Glutamatergic neuron (in vitro differentiated cells): ENCODE measurements at places on chromosomes 4 and X.

GRCh38 chr4:174275101-174275500 is 8.4 kb downstream of the FBXO8 start:
- H3K4me3 ChIP-seq, result no peak overlapping the region
- peaks cover 25% of the 10 kb centered on the region for H3K4me1 ChIP-seq
- peaks cover 9% of the 10 kb centered on the region for H3K36me3 ChIP-seq
- H3K27me3 ChIP-seq, result no peaks in the 10 kb centered on the region

DNA sequence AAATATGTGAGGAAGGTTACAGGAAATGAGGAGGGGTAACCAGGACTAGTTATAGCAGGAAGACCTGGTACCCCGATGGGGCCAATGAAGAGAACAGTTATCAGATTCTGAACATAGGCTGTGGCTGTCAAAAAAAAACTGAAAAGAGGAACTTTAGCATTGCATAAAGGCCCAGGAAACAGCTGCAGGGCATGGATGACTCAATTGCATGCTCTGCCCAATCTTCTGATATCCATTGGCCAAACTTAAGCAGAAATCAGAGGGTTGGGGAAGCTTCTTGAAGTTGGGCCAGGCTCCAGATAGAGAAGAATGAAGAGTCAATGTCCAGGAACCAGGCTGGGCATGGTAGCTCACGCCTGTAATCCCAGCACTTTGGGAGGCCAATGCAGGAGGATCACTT is 1222.4 kb upstream of the PRKX start:
- H3K36me3 ChIP-seq, result no peaks in the 10 kb centered on the region
- H3K27ac ChIP-seq, result no peak overlapping the region
- no peaks in the 10 kb centered on the region for H3K27me3 ChIP-seq
- DNase-seq, result no peak
- no peak overlapping the region for H3K4me3 ChIP-seq
- H3K4me1 ChIP-seq, result no peaks in the 10 kb centered on the region

DNA sequence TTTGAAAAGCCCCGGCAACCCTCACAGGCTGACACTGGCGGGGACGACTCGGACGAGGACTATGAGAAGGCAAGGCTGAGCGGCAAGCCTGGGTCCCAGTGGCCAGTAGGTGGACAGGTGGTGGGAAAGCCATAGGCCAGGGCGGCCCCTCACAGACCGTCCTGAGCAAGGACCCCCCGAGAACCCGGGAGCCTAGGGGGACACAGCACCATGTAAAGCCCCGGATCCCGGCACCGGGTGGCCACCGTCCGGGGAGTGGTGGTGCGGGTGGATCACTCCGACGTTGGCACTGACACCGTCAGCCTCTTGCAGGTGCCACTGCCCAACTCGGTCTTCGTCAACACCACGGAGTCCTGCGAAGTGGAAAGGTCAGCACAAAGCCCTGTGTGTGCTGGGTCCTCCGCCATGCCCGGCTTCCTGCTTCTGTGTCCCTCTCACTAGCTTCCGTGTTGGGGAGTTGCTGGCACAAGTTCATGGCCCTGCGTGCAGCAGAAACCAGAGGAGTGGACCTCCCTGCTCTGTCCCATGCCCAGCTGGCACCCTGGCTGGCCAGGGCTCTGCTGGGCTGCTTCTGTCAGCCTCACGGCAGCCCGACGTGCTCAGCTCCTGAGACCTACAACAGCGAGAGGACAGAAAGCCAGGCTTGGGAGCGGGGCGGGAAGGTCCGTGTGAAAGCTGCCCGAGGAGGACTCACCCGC is 11.9 kb upstream of the ADD1 start:
- DNase-seq, result no peak
- peaks cover 2% of the 10 kb centered on the region for H3K36me3 ChIP-seq
- H3K27me3 ChIP-seq, result peaks cover 2% of the 10 kb centered on the region
- no peak overlapping the region for H3K27ac ChIP-seq
- no peaks in the 10 kb centered on the region for H3K4me1 ChIP-seq

DNA sequence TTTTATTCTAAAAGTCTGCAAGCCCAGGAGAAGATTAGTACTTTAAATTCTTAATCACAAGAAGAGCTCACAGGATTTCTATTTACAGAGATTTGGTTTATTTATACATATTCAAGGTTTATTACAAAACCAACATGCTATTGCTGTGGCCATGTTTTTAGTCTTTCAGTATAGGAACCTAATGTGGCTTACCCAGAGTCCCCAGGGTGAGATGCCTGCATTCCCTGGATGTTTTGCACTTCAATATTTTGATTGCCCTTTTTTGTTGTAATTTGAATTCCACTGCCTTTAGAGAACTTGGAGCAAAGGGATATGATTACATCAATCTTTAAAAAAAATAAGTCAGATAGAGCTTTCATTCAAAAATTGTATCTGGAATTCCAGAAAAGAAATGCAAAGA is 146.0 kb upstream of the FRMPD4 start:
- no peak overlapping the region for H3K27ac ChIP-seq
- no peak for DNase-seq
- H3K27me3 ChIP-seq, result no peaks in the 10 kb centered on the region
- H3K36me3 ChIP-seq, result no peaks in the 10 kb centered on the region

DNA sequence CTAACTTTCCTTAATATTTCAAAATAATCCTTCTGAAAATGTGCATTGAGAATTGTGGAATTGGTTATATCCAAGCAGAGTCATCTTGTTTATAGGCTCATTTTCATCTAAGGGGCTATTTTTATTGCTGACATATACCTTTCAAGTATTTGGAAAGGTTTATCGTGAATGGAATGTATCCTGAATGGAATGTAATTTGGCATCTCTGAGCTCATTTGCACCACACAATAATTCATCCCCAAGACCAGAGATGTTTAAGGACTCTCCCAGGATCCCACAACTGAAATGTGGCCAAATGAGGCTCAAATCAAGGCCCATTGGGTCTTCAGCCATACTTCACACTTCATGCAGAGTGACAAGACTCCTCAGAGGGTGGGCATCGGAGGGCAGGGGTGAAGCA is 7.5 kb upstream of the SETD7 start:
- no peak overlapping the region for H3K4me3 ChIP-seq
- no peak for DNase-seq
- peaks cover 11% of the 10 kb centered on the region for H3K4me1 ChIP-seq
- H3K36me3 ChIP-seq, result peaks cover 5% of the 10 kb centered on the region
- H3K27me3 ChIP-seq, result peaks cover 11% of the 10 kb centered on the region

DNA sequence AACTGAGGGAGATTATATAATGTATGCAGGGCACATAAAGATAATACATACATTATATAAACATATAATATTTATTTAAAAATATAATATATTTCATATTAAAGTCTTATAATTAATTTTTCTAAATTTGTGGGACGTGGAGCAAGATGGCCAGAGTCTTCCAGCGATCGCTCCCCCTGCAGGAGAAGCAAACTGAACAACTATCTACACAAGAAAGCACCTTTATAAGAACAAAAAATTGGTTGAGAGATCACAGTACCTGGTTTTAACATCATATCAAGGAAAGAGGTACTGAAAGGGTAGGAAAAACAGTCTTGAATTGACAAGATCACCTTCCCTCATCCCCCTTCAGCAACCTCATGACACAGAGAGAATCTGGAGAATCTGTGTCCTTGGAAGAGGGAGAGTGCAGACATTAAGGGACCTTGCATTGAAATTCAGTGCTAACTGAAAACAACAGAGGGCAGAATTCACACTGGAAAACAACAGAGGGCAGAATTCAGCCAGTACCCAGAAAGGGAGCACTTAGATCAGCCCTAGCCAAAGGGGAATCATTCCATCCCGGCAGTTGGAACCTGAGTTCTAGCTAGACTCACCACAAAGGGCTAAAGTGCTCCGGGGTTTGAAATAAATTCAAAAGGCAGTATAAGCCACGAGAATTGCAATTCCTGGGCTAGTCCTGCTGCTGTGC is 262.5 kb upstream of the NDST3 start:
- H3K27me3 ChIP-seq, result peaks cover 2% of the 10 kb centered on the region
- H3K4me3 ChIP-seq, result no peak overlapping the region
- no peak for DNase-seq
- peak overlapping the region; percentile 41 for H3K27ac ChIP-seq

DNA sequence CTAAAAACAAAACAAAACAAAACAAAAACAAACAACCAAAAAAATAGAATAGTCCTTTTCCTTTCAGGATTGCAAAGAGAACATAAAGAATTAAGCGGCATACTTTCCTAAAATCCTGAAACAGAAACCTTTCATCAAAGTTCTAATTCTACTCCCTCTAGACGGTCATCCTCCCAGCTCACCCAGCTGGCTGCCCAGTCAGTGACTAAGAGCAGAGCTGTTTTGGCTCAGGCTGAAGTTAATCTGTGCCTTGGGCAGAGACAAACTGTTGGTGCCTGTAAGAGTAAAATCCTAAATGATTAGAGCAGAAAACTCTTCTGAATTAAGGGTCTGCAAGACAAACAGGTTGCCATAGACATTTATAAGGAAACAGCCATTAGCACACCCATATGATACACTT is 17.6 kb upstream of the WAS start:
- H3K27me3 ChIP-seq, result peaks cover 3% of the 10 kb centered on the region
- no peaks in the 10 kb centered on the region for H3K4me1 ChIP-seq
- no peak overlapping the region for H3K4me3 ChIP-seq
- peaks cover 4% of the 10 kb centered on the region for H3K36me3 ChIP-seq
- DNase-seq, result no peak

GRCh38 chr4:30929649-30930048 is 209.5 kb downstream of the PCDH7 start:
- H3K36me3 ChIP-seq, result no peaks in the 10 kb centered on the region
- H3K4me1 ChIP-seq, result peaks cover 2% of the 10 kb centered on the region
- H3K27ac ChIP-seq, result no peak overlapping the region
- no peak for DNase-seq

- no peak overlapping the region for H3K27ac ChIP-seq
- H3K36me3 ChIP-seq, result peaks cover 12% of the 10 kb centered on the region
- H3K27me3 ChIP-seq, result no peaks in the 10 kb centered on the region
- DNase-seq, result no peak
- H3K4me1 ChIP-seq, result no peaks in the 10 kb centered on the region
These were observed 83.5 kb downstream of the CHRNA9 start for GRCh38 chr4:40418430-40419230.
